Pancreas (tissue), 10 donors: ENCODE measurements at places on chromosomes 3 and 15.

DNA sequence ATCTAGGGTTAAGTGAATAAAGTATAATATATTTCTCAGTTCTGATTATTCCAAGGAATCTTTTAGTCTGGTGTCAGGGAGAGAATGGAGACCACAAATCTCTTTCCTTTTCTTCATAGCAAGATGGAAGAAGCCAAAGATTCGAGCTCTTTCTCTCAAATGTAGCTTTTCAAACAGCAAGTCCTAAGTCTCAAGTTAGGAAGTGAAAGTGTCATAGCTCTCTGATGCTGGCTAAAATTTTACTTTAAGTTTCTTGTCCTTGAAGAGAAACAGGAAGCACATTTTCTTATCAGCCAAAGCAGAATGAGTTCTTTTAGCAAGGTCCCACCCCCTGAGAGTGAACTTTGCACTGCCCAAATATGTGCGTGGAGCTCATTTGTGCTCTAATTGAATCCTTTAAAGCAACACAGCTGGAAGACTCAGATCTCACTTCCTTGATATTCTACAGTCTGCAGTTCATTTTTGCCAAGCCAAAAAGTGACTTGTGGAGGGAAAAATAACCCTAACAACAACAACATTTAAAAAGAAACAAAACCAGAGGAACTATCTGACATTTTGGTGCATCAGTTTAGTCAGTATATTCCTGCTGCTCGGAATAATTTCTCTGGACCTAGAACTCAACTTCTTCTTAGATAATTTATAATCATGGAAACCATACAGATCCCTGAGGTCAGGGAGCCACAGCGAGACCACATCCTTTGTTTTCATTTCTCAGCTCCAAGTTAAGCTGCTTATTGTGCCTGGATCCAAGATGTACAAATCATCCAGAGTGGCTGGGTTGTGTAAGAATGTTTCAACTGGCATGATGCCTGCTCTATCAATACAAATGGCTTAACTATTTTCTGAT, 238.7 kb upstream of the P2RY1 start:
- no peak overlapping the region for H3K4me3 ChIP-seq
- H3K27ac ChIP-seq: peak overlapping the region; percentile 50
- no peaks in the 10 kb centered on the region for H3K36me3 ChIP-seq
- H3K27me3 ChIP-seq: no peaks in the 10 kb centered on the region
- DNase-seq: no peak
- H3K4me1 ChIP-seq: no peaks in the 10 kb centered on the region

DNA sequence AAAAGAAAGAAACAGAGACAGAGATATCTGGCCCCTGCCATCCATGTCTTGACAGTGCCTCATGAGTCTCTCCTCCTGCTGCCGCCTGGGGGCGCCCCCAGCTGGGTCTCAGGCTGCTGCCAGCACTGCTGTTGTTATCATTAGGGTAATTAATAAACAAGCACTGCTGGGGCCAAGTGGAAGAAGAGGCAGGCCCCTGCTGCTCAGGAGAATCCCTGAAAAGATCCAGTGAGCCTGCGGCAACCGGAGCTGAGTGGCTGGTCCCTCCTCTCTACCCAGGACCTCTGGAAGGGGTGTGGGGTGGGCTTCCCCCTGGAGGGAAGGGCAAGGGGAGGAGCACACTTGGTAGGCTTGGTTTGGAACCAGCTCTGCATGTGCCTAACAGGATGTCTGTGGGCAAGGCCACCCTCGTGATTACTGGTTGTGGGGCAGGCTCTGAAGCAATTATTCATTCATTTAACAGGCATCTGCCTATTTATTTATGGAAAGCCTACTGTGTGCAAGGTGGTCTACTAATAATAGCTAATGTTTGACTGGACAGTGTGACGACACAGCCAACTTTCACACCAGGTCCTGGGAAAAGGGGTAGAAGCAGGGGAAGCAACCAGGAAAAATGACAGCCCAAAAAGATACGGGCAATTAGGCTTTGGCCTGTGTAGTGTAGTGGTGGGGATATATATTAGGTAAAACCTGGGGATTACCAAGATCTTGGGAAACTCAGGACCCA, 1.2 kb upstream of the TYRO3 start:
- no peak overlapping the region for H3K27ac ChIP-seq
- no peaks in the 10 kb centered on the region for H3K27me3 ChIP-seq
- peak; percentile 70 for DNase-seq
- no peak overlapping the region for H3K4me3 ChIP-seq
- no peaks in the 10 kb centered on the region for H3K36me3 ChIP-seq
- no peaks in the 10 kb centered on the region for H3K4me1 ChIP-seq

- DNase-seq: no peak
- H3K4me1 ChIP-seq: no peaks in the 10 kb centered on the region
- H3K27me3 ChIP-seq: no peaks in the 10 kb centered on the region
- H3K27ac ChIP-seq: no peak overlapping the region
These were observed 440.4 kb downstream of the FHIT start for GRCh38 chr3:60810881-60811280.

DNA sequence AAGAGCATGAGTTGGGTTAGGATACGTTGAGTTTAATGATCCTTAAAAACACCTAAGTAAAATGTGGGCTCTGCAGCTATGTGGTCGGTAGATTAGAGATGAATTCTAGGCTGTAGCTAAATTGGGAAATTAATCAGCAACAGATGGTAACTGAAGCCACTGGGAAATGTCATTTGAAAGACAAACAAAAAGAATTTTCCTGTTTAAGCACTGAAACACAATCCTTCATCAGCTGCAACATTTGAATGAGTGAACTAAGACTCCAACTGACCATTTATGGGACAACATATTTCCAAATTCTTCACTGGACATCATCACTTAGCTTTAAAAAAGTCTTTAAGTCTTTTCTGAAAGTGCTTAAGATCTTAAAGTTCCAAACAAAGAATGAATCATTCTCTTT, 226.9 kb downstream of the ZNF385D start:
- no peaks in the 10 kb centered on the region for H3K36me3 ChIP-seq
- no peaks in the 10 kb centered on the region for H3K4me1 ChIP-seq
- DNase-seq: no peak
- no peaks in the 10 kb centered on the region for H3K27me3 ChIP-seq

GRCh38 chr15:47652328-47652727, 65.0 kb upstream of the SEMA6D start:
- H3K27me3 ChIP-seq: no peaks in the 10 kb centered on the region
- no peaks in the 10 kb centered on the region for H3K36me3 ChIP-seq
- peak overlapping the region; percentile 40 for H3K27ac ChIP-seq
- H3K4me1 ChIP-seq: peaks cover 3% of the 10 kb centered on the region
- DNase-seq: no peak

- no peak overlapping the region for H3K27ac ChIP-seq
- no peaks in the 10 kb centered on the region for H3K27me3 ChIP-seq
- H3K4me3 ChIP-seq: no peak overlapping the region
- DNase-seq: no peak
- H3K36me3 ChIP-seq: no peaks in the 10 kb centered on the region
These were observed 105.1 kb upstream of the SLCO2A1 start for GRCh38 chr3:134134698-134135415.

DNA sequence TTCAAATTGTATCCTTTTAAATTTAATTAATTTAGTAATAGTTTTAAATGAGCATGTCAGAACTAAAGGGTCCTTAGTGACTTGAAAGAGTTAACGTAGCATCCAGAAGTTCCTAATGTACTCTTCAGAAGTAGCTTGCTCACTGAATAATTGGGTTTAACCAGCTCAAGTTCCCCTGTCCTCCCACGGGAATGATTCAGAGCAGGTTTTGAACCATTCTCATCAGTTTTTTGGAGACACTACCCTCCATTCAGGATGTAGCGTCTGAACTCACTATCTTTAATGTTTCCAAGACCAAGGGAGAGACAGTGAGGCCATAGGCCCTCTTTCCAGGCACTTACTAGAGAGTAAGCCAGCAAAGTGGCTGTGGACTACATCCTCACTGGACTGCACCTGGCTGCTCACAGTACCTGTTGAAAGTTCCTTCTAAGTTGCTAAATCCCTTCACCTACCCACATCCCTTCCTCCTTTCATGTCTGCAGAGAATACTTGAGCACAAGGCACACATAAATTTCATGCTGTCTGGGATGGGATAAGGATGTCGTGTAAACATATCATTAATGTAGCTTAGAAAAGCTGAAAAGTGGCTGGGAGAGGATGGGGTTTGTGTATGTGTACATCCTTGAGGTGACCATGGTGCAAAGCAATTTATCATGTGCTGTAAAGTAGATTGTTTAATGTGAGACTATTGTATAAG, 146.3 kb downstream of the PLCL2 start:
- no peaks in the 10 kb centered on the region for H3K27me3 ChIP-seq
- no peak overlapping the region for H3K4me3 ChIP-seq
- no peak for DNase-seq
- no peaks in the 10 kb centered on the region for H3K4me1 ChIP-seq

DNA sequence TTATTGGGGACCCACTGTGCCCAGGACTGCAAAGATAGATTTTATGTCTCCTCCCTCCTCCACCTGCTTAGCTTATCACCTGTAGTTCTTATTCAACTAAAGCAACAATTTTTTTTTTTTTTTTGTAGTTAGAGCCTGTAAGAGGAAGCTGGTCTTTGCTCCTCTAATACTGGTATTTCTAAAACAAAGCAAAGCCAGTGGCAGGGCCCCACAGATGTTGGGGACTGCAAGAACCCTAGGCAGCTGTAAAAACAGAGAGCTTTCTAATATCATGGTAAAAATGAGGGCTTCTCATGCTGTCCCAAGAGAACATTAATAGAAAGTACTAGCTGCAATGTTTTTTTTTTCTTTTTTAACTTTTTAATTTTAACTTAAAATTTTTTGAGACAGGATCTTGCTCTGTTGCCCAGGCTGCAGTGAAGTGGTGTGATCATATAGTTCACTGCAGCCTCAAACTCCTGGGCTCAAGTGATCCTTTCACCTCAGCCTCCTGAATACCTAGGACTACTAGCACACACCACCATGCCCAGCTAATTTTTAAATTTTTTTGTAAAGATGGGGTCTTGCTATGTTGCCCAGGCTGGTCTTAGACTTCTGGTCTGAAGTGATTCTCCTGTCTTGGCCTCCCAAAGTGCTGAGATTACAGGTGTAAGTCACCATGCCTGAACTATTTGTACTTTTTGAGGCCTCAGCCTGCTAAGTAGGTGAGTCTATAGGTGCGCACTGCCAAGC, 27.1 kb downstream of the SPATA12 start:
- DNase-seq: no peak
- no peak overlapping the region for H3K4me3 ChIP-seq
- no peaks in the 10 kb centered on the region for H3K27me3 ChIP-seq
- H3K4me1 ChIP-seq: no peaks in the 10 kb centered on the region

- H3K4me1 ChIP-seq: no peaks in the 10 kb centered on the region
- no peaks in the 10 kb centered on the region for H3K36me3 ChIP-seq
- H3K27me3 ChIP-seq: no peaks in the 10 kb centered on the region
- DNase-seq: no peak
- no peak overlapping the region for H3K4me3 ChIP-seq
These were observed 76.1 kb downstream of the ABHD5 start for GRCh38 chr3:43766672-43767465.

DNA sequence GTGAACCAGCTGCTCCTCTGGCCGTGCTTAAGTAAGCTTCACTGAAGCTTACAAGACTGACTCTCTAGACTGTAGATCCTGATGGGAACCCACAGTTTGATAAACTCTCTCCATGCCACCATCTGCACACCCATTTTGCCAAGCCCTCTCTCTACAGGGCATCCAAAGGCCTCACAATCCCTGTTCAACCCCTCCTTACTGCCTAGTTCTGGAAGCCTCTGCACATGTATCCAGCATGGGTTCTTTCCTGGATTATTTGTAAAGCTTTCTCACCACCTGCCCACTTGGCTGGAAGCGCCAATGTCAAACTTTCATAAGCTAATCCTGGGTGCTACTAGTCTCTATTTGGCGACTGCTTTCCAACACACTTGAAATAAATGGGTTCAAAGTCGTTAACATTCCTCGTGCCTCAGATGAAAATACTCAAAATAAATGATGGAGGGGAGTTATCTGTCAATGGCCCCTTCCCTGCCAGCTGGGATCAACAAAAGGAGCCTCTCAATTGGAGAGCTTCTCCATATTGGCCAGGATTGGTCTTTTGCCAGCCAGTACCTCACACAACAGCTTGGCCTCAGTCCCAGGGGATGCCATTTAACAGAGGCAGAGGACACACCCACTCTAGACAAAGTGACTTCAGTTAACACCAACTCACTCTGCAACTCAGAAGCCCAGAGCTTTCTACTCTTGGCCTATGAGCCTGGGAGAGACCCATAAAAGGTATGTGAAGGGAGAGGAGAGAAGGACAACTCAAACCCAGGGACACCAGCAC, 48.1 kb downstream of the SH3BP5 start:
- H3K4me1 ChIP-seq: no peaks in the 10 kb centered on the region
- H3K36me3 ChIP-seq: no peaks in the 10 kb centered on the region
- no peak for DNase-seq
- H3K27ac ChIP-seq: no peak overlapping the region
- H3K27me3 ChIP-seq: no peaks in the 10 kb centered on the region

DNA sequence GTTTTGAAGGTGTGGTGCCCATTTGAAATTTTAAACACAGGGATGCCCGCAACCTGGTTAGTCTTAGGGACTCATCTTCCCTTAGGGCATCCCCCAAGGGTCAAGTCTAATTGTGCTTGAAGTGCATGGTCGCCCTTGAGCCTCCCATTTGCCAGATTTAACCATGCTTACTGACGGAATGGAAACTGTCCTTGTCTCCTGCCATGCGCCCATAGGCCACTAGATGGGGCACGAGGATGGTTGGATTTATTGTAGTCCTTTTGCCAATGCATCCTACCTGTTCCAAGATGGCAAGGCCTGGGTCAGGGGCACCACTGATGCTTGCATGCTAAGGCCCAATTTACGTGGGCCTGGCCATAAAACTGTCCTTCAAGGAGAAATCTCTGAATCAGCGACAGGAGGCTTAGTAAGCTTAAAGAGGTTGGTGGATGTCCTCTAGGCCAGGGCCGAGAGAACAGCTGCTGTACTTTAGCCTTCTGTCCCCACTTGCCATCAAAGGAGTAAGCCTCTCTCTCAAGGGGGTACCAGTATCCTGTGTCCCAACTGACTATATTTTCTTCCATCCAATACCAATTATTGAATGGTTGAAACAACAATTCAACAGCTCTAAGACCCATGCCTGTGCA, 355.4 kb downstream of the OTOL1 start:
- peak; percentile 78 for DNase-seq
- no peaks in the 10 kb centered on the region for H3K27me3 ChIP-seq
- H3K4me1 ChIP-seq: no peaks in the 10 kb centered on the region
- H3K4me3 ChIP-seq: no peak overlapping the region

GRCh38 chr3:4820296-4821121, 158.7 kb upstream of the BHLHE40 start:
- H3K36me3 ChIP-seq: no peaks in the 10 kb centered on the region
- H3K27ac ChIP-seq: no peak overlapping the region
- no peak overlapping the region for H3K4me3 ChIP-seq
- H3K4me1 ChIP-seq: peaks cover 10% of the 10 kb centered on the region
- no peak for DNase-seq
